Activated naive CD8-positive, alpha-beta T cell treated with anti-CD3 and anti-CD28 coated beads, Interleukin-2, amount 50 U/mL, for 24 hours (primary cell): ENCODE measurements at places on chromosomes 7 and 10.
A peak's percentile ranks its signal among the peaks of the same experiment; 100 is the strongest.

- DNase-seq: no peak
Measured at GRCh38 chr10:75294518-75294865, 58.7 kb upstream of the COMTD1 start.

DNA sequence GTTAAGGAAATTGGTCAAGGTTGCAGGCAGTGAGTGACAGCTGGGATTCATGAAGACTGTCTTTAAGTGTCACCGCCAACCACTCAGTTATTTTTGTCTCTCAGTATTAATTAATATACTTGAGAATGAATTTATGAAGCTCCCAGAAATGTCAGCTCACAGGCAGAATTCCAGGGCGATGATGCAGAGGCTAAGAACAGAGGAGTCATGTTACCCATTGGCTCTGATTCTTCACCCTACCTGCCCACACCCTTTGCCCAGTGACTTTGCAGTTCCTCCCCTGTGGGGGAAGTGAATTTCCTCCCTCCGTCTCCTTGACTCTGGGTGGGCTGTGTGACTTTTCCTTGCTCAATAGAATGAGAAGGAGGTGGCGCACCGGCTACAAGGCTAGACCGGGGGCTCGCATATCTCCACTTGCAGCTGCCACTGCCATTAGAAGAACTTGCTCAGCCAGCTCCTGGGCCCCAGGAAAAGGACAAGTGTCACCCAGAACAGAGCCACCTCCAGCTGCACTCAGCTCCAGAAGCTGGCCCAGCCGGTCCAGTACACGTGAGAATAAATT is 157.1 kb upstream of the PRKCQ start:
- no peak for DNase-seq

- no peak for DNase-seq
Measured at GRCh38 chr10:101572126-101572525, 15.9 kb downstream of the POLL start.

DNA sequence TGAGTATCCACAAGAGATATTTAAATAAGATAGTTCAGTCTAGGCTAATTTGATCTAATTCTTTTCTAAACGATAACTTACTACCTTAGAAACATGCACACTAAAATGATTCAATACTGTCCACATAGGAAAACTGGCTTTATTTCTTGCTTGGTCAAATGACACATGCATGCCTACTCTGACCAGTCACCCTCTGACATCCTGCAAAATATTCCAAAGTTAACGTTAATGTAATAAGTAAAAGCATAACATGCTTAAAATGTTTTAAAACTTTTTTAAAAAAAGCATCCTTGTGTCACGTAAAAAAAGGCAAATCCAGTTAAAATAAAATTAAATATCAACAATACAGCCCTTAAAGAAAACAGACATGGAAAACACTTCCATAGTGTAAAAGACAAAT is 70.2 kb downstream of the UBE2H start:
- no peak for DNase-seq

DNA sequence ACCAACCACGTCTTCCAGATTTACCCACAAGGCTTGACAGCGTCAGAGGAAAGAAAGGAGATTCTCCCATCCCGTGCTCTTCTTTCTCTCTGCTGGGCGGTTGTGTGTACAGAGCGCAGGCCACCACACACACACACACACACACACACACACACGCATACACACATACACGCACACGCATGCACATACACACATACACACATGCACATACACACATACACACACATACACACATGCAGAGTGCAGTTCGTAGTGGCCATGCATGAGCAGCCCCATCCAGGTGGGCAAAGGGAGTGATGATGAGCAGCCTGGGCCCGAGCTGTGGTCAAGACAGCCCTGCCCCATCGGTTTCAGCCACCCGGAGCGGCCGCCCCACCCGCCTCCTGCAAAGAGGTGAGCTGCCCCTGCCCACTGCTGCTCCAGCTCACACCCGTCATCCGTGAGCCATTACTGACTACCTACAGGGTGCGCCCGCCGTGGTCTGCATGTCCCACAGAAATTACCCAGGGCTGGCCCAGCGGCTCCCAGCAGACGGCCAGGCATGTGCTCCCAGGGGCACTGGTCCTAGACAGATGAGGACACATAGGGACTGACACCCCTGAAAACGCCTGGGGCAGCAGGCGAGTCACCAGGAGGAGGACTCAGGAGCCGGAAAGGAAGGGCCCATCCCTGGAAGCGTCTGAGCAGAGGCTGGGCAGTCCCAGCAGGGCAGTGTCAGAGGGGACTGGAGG is 69.6 kb downstream of the ASB13 start:
- no peak for DNase-seq

GRCh38 chr10:10552948-10553347 is 464.7 kb upstream of the CELF2 start:
- no peak for DNase-seq

DNA sequence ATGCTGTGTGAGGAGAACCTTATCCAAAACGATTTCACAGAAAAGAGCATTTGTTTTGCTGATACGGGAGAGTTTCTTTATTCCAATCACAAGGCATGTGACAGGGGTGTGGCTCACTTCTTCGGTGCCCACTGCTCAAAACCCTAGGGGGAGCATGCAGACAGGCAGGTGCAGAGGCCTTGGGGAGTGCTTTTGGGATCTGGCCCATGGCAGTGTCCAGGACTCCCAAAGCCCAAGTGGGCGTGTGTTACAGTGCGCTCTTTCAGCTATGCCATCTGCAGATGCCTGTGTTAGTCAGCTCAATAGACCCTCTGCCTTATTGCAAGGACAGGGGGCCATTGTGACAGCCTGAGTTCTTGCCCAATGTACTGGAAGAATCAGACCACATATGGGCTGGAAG is 94.8 kb downstream of the CSTF2T start:
- DNase-seq: no peak

GRCh38 chr7:22657479-22657878 is 69.5 kb upstream of the IL6 start:
- DNase-seq: no peak

- DNase-seq: peak; percentile 53
Measured at GRCh38 chr10:3095373-3096139, 28.2 kb downstream of the PFKP start.

- DNase-seq: no peak
Measured at GRCh38 chr7:17031906-17032551, 150.2 kb upstream of the AGR3 start.

DNA sequence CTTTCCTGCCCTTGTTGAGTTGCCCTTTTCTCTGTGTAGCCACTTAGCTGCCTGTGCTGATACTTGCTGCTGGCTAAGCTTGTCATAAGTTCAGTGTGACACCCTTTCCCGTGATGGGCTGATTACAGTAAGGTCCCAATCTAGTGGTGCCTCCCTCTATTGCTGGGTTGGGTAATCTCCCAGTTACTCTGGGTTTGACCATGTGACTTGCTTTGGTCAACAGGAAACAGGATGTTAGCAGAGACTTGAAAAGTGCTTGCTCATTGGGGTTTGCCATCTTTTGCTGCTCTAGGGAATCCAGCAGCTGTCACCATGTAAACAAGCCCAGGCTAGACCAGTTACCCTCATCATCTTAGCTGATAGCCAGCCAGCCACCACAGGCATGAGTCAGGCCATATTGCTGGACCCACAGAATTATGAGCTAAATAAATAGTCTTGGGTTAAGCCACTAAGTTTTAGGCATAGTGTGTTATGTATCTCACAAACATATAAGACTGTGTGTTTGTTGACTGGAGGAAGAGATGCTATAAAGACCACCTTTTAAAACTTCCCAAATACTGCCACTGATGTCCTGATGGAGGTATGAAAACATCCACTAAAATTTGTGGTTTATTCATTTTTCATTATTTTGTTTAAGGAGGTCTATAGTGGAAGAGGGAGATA is 4.0 kb upstream of the LEP start:
- peak; percentile 7 for DNase-seq

DNA sequence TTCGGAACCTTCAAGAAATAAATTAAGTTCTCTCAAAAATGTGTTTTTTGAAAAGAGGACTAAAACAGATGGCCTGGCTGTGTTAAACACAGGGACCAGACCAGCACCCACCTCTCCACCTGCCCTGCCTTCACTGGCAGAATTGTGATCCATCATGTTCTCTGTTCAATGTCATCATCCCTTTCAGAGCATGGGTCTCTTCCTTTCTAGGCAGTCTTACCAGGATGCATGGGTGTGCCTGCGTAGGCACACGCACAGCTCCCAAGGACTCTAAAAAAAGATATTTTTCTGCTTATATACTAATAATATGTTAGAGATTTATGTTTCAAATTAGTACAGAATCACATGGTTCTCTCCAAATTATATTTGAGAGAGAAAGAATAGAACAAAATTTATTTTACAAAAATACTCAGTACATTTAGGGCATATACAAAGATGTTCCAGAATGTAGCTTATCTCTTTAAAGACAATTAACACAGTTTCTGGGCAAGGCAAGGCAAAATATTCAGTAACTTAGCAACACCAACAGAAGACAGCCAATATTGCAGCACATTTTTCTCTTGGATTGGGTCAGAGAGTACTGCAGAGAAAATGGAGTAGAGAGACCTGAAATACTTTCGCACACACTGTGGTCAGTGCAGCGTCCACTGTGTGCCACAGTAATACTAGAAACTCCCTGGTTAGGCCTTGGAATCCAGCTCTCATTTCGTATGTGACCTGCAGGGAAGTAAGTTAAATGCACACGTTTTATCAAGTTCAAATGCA is 52.8 kb downstream of the EGFR start:
- DNase-seq: no peak

GRCh38 chr10:35004651-35005050 is 85.5 kb downstream of the CUL2 start:
- DNase-seq: no peak

DNA sequence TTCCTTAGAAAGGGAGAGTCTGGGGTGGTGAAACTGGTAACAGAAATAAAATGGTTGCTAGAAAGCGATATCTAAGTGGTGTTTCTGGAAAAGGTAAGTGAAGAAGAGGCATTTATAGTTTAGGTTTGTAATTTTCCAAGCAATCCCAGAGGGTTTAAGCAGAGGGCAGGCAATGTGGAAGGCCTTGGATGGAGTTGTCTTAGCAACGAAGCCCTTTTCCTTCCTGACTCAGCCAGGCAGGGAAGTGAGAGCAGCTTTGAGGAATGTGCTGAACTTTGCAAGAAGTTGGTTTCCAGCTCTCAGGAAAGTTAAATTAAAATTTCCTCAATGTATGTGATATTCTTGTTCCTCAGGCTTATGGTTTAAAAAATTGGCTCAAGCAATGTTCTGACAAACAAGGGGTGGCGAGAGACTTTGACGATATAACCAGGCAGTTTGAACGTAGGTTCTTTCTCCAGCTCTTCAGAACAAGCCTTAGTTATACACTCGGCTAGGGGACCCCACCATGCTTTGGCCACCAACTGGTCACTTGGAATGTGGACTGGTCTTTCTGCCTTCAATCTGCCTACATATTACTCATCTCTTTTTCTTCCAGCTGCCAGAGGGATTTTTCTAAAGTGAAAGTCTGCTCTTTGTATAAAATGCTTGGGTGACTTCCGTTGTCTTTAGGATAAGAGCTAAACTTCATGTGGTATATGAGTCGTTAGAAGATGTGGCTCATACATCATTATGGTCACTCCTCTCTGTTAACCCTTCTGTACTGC is 66.9 kb upstream of the SLC25A13 start:
- DNase-seq: no peak

- no peak for DNase-seq
Measured at GRCh38 chr10:18196806-18197550, 56.8 kb downstream of the CACNB2 start.

DNA sequence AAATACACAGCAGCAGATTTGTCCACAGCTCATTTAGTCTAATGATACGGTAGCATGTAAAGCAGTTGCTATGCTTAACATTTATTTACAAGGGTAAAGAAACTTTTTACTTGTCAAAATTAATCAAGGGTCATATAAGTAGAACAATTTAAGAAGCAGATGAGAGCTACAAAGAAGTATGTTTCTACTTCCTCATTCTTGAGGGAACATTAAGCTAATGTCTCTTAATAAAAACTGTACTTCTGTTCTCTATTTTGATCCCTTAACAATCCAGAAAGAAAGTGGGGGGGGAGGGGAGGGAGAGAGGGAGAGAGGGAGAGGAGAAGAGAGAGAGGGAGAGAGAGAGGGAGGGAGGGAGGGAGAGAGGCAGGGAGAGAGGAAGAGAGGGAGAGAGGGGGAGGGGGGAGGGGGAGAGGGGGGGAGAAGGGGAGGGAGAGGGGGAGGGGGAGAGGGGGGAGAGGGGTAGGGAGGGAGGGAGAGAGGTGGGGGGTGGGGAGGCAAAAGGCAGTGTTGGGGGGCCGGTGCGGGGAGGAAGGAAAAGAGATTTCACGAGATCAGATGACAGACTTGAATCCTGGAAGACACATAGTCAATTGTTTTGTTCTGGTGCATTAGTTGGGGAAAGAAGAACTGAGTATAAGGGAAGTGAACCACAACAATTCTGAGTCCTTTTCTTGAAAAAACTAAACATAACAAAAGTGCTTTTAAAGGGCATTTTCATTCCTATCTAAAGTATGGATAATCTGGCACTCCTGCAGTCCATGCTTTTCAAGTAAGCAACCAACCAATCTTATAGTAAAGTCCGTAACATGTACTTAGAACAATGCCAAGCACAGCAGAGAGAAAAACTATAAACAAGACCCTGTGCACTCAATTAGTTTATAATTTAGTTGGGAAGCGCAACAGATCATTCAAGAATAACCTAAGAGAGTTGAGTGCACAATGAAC is 128.0 kb downstream of the USP6NL start:
- DNase-seq: no peak

DNA sequence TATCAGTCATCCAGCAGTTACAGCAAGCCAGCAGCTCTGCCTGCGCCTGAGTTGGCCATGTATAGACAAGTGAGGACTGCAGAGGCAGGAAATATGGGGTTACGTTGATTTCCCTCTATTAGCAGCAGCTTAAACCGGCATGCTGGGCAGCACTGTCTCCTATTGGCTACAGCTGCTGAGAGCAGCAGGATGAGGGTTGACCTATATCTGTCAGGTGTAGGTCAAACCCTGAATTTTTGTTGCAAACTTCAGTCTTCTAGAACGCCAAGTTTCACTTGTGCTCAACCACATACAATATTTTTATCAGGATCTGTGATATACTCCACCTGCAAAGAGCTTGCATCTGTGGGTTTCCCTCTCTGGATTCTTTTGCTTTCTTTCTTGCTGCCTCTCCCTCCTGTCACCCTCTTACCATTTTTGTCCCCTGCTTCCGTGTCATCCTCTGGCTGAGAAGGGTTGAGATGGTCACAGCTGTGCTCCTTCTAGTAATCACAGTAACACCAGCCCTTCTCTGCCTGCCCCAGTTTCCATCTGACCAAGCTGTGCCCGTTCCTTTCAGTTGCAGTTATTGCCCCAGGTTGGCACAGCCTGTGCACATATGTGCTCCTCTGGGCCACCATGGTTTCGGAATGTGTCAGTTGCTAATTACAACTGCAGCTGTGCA is 23.8 kb upstream of the GLCCI1 start:
- peak; percentile 50 for DNase-seq

GRCh38 chr10:68727146-68727545 is 6.1 kb downstream of the CCAR1 start:
- DNase-seq: no peak

DNA sequence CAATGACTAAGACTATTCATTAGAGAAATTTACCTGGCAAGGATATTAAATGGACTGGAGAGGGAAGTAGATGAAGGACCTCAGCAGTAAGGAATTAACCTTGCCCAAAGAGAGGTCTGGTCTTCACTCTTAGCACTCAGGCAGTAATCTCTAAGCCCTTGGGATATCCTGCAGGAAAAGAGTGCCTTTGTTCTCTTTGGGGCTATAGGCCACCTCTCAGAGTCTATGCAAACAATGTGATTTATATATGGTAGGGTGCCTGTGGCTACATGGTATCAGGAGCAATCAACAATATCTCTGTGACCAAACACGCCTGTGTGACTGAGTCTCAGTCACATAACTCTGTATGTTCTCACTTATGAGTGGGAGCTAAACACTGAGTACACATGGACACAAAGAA is 154.7 kb upstream of the CDK1 start:
- no peak for DNase-seq
